Neural crest cell (in vitro differentiated cells): ENCODE measurements at places on chromosomes 11 and 22. TPM values are rescaled to one million over a fixed set of nuclear protein-coding genes. Genes with fewer than 3 reads are reported as not detected.

GRCh38 chr11:95033051-95033450, 8.0 kb downstream of the KDM4E start:
- no peaks in the 10 kb centered on the region for H3K27me3 ChIP-seq
- no peak for DNase-seq
- no peaks in the 10 kb centered on the region for H3K36me3 ChIP-seq
- H3K4me1 ChIP-seq = no peaks in the 10 kb centered on the region
- no peak overlapping the region for H3K4me3 ChIP-seq

GRCh38 chr11:116536416-116536815, 236.4 kb downstream of the BUD13 start:
- peaks cover 35% of the 10 kb centered on the region for H3K4me1 ChIP-seq
- peaks cover 4% of the 10 kb centered on the region for H3K27me3 ChIP-seq
- DNase-seq = no peak
- no peaks in the 10 kb centered on the region for H3K36me3 ChIP-seq

DNA sequence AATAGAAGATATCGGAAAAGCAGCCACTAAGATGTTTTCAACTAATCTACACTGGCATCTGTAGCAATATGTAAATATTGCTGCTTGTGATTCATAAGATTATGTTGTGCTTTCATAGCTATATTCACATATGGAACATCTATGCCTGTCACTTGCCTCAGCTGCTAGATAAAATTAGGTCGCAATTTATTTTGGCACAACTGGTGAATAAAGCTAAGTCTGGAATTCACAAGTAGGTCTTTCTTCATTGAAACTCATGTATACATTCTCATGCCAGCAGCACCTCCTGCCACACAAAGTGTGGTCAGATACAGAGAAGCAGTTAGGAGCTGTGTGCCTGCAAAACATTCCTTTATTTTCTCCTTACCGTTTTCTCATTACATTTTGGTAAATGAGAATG, 543.3 kb upstream of the CHORDC1 start:
- H3K27ac ChIP-seq = no peak overlapping the region
- H3K27me3 ChIP-seq = no peaks in the 10 kb centered on the region
- no peaks in the 10 kb centered on the region for H3K4me1 ChIP-seq
- DNase-seq = no peak
- no peaks in the 10 kb centered on the region for H3K36me3 ChIP-seq

- no peak overlapping the region for H3K4me3 ChIP-seq
- no peaks in the 10 kb centered on the region for H3K4me1 ChIP-seq
- H3K36me3 ChIP-seq = no peaks in the 10 kb centered on the region
- H3K27ac ChIP-seq = no peak overlapping the region
- no peaks in the 10 kb centered on the region for H3K27me3 ChIP-seq
- no peak for DNase-seq
These were observed 935.9 kb downstream of the JRKL start for GRCh38 chr11:97325693-97326092.

GRCh38 chr11:43282607-43283440, 29.0 kb upstream of the API5 start:
- DNase-seq = peak; percentile 64
- H3K4me1 ChIP-seq = peaks cover 14% of the 10 kb centered on the region
- no peaks in the 10 kb centered on the region for H3K36me3 ChIP-seq

DNA sequence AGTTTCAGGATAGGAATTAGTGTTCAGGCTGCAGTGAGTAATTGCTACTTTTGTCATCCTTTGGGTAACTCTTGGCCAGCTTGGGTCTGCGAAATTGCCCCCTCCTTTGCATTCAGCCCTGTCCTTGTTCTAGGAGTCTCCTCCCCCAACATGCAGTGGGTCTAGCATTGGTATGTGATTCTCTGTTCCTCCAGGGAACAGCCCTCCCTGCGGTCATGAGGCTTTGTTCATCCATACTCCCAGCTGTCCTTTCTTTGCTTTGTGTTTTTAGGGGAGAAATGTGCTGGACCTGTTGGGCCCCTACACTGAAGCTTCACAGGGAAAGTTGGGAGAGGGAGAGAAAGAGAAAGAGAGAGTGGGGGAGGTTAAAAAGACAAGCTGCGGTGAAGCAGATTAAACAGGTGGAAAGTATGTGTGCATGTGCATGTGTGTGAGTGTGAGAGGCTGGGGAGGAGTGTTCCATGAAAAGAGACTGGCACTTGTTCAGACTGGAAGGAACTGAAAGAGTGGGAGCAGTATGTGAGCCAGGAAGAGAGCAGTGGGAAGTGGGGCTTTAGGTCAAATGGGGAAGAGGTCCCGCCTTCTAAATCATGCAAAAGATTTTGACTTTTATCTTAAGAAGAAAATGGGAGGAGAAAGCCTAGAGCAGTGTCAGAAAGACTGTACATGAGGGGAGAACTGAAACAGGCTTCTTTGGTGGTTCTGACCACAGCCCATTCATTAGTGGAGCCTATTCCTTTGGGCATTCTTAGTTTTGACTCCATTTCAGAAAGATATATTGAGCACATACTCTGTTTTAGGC, 17.9 kb upstream of the SESN3 start:
- H3K4me1 ChIP-seq = peaks cover 45% of the 10 kb centered on the region
- peak overlapping the region; percentile 98 for H3K27ac ChIP-seq
- no peak overlapping the region for H3K4me3 ChIP-seq
- no peak for DNase-seq
- H3K36me3 ChIP-seq = no peaks in the 10 kb centered on the region
- no peaks in the 10 kb centered on the region for H3K27me3 ChIP-seq

- peaks cover 39% of the 10 kb centered on the region for H3K36me3 ChIP-seq
- DNase-seq = peak; percentile 22
- H3K4me3 ChIP-seq = peak overlapping the region; percentile 76
- H3K27ac ChIP-seq = peak overlapping the region; percentile 97
- H3K4me1 ChIP-seq = peaks cover 48% of the 10 kb centered on the region
These were observed 17.3 kb downstream of the RPL27A start for GRCh38 chr11:8699903-8700302.

GRCh38 chr11:13261591-13262061, 16.0 kb upstream of the BMAL1 start:
- no peak for DNase-seq
- H3K27me3 ChIP-seq = peaks cover 9% of the 10 kb centered on the region
- H3K27ac ChIP-seq = no peak overlapping the region
- no peaks in the 10 kb centered on the region for H3K36me3 ChIP-seq
- H3K4me3 ChIP-seq = no peak overlapping the region

GRCh38 chr11:119505861-119506260, 82.9 kb upstream of the THY1 start:
- H3K36me3 ChIP-seq = no peaks in the 10 kb centered on the region
- no peak overlapping the region for H3K27ac ChIP-seq
- H3K4me3 ChIP-seq = no peak overlapping the region
- H3K27me3 ChIP-seq = peaks cover 16% of the 10 kb centered on the region
- DNase-seq = no peak

GRCh38 chr11:16363706-16364105, 7.4 kb upstream of the SOX6 start:
- no peaks in the 10 kb centered on the region for H3K36me3 ChIP-seq
- no peak overlapping the region for H3K4me3 ChIP-seq

DNA sequence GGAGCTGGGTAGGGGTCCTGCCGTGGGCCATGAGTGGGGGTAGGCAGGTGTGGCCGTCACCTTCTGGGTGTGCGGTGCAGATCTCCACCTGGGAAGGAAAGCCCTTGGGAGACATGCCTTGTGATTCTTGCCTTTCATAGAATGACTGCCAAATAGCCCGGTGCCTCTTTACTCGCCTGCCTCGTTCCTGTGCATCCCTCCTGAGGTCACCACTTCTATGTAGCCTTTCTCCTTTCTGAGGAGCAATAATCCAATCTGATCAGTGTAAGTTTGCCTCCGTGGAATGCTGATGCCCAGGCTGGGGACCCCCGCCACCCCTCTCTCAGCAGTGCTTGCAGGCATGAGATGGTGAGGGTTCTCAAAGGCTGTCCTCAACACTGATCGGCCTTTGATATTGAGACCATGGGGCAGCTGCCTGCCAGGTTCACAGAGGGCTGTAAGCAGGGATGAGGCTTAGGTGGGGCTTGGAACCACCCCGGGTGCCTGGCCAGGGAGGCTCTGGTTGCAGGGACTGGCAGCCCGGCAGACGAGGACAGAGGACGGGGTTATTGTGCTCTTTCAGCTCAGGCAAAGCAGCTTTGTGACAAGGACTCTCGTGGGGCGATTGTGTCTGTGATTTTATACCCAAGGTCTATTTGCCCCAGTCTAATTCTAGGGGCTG, 86.1 kb upstream of the WNT7B start:
- H3K27ac ChIP-seq = no peak overlapping the region
- DNase-seq = no peak
- H3K4me1 ChIP-seq = no peaks in the 10 kb centered on the region
- H3K36me3 ChIP-seq = no peaks in the 10 kb centered on the region

- no peak for DNase-seq
- no peaks in the 10 kb centered on the region for H3K36me3 ChIP-seq
- peaks cover 15% of the 10 kb centered on the region for H3K4me1 ChIP-seq
- H3K27me3 ChIP-seq = peaks cover 45% of the 10 kb centered on the region
These were observed 3.9 kb downstream of the ABTB2 start for GRCh38 chr11:34353881-34354280.

GRCh38 chr22:37043209-37043827, 8.2 kb upstream of the KCTD17 start:
- no peaks in the 10 kb centered on the region for H3K36me3 ChIP-seq
- no peak for DNase-seq
- peaks cover 20% of the 10 kb centered on the region for H3K4me1 ChIP-seq
- H3K27me3 ChIP-seq = no peaks in the 10 kb centered on the region
- H3K27ac ChIP-seq = no peak overlapping the region

GRCh38 chr22:30097861-30098260, 17.6 kb downstream of the HORMAD2 start:
- H3K4me3 ChIP-seq = no peak overlapping the region
- DNase-seq = no peak
- H3K36me3 ChIP-seq = no peaks in the 10 kb centered on the region
- H3K27me3 ChIP-seq = peaks cover 14% of the 10 kb centered on the region
- H3K27ac ChIP-seq = no peak overlapping the region

DNA sequence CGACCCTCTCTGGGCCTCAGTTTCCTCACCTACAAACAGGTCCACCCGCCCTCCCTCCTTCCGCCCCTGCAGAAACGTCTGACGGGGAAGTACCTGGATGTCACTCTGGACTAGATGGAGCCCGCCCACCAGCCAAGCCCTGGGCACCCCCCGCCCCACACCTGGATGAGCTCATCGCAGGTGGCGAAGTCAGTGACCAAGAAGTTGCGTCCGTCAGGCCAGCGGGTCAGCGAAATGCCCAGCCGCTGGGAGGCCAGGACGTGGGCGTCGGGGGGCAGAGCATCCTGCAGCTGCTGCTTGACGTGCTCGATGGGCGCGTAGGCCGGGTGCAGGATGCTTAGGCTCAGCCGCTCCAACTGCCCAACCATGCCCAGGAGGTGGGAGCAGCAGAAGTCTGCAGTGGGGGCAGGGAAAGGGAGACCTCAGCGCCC, 897 bp downstream of the PNPLA5 start:
- H3K27ac ChIP-seq = no peak overlapping the region
- no peak for DNase-seq
- H3K4me1 ChIP-seq = no peaks in the 10 kb centered on the region
- no peaks in the 10 kb centered on the region for H3K36me3 ChIP-seq

DNA sequence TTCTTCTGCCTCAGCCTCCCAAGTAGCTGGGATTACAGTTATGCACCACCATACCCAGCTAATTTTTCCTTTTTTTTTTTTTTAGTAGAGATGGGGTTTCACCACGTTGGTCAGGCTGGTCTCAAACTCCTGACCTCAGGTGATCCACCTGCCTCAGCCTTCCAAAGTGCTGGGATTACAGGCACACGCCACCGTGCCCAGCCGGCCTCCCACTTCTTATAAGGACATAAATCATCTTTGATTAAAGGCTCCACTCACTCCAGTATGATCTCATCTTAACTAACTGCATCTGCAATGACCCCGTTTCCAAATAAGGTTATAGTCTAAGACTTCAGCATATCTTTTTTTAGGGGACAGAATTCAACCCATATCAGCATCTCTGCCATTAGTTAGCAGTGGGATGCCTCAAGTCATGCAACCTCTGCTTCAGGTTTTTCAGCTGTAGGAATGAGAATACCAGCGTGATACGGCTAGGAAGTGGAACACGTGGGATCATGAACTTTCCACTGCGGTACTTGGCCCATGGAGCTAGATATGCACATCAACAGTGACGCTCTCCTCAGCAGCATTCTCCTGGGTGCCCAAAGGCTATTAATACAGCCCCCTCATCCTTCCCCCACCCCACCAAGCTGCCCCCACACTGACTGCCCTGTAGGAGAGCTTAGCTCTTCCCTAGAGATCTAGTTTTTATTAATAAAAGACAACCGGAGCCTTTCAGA, 41.4 kb downstream of the MCHR1 start:
- no peaks in the 10 kb centered on the region for H3K36me3 ChIP-seq
- peak overlapping the region; percentile 60 for H3K27ac ChIP-seq
- peaks cover 43% of the 10 kb centered on the region for H3K27me3 ChIP-seq
- DNase-seq = no peak

GRCh38 chr11:119192111-119192510, 6.8 kb downstream of the NHERF4 start:
- no peak for DNase-seq
- no peak overlapping the region for H3K4me3 ChIP-seq
- no peaks in the 10 kb centered on the region for H3K36me3 ChIP-seq
- H3K27me3 ChIP-seq = no peaks in the 10 kb centered on the region

GRCh38 chr11:77446911-77447629, 26.8 kb downstream of the PAK1 start:
- DNase-seq = no peak
- H3K4me1 ChIP-seq = peaks cover 27% of the 10 kb centered on the region
- H3K36me3 ChIP-seq = no peaks in the 10 kb centered on the region
- no peak overlapping the region for H3K27ac ChIP-seq
- H3K4me3 ChIP-seq = no peak overlapping the region

DNA sequence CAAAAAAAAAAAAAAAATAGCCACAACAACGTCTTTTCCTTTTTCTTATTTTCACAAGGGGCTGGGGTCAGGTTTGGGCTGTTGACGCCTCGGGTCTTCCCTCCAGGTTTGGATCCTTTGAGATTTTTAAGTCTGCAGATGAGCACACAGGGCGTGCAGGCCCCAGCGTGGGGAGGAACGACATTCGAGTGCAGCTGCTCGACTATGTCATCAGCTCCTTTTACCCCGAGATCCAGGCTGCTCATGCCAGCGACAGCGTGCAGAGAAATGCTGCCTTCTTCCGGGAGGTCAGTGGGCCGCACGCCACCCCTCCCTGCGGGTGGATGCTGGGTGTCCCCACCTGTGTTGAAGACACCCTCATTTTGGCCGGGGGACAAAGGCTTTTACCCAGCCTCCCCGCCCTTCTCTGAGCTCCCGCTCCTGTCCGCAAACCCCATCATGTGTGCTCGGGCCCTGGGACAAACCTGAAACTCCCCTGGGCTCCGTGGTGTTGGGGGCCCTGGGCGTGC, 7.7 kb downstream of the SELENOO start:
- H3K4me1 ChIP-seq = peaks cover 15% of the 10 kb centered on the region
- H3K36me3 ChIP-seq = peaks cover 26% of the 10 kb centered on the region
- H3K27me3 ChIP-seq = peaks cover 4% of the 10 kb centered on the region
- peak overlapping the region; percentile 23 for H3K4me3 ChIP-seq
- DNase-seq = no peak

- no peak for DNase-seq
- no peaks in the 10 kb centered on the region for H3K27me3 ChIP-seq
- no peak overlapping the region for H3K4me3 ChIP-seq
- no peaks in the 10 kb centered on the region for H3K36me3 ChIP-seq
- peaks cover 9% of the 10 kb centered on the region for H3K4me1 ChIP-seq
These were observed 233.4 kb downstream of the ST3GAL4 start for GRCh38 chr11:126588630-126589491.

Gene FCHSD2
- total RNA-seq = 32.2 and 34.4 TPM in 2 replicates

Gene INS
- not detected in 2 replicates for total RNA-seq

Gene SSH3
- 3.0 and 3.3 TPM in 2 replicates for total RNA-seq

Gene ARHGAP20
- total RNA-seq = 0.20 and 0.23 TPM in 2 replicates

Gene TMEM258
- 162 and 174 TPM in 2 replicates for total RNA-seq

Gene CNGA4
- 0.16 TPM in 1 of 2 replicates, not detected in the other for total RNA-seq

Gene OR5M3
- total RNA-seq = not detected in 2 replicates

Gene CCDC157
- total RNA-seq = 8.3 and 9.3 TPM in 2 replicates

Gene BDNF
- 0.07 and 0.20 TPM in 2 replicates for total RNA-seq
